Activated CD4-positive, CD25-positive, alpha-beta regulatory T cell (primary cell): ENCODE measurements at places on chromosomes 16 and 17.

DNA sequence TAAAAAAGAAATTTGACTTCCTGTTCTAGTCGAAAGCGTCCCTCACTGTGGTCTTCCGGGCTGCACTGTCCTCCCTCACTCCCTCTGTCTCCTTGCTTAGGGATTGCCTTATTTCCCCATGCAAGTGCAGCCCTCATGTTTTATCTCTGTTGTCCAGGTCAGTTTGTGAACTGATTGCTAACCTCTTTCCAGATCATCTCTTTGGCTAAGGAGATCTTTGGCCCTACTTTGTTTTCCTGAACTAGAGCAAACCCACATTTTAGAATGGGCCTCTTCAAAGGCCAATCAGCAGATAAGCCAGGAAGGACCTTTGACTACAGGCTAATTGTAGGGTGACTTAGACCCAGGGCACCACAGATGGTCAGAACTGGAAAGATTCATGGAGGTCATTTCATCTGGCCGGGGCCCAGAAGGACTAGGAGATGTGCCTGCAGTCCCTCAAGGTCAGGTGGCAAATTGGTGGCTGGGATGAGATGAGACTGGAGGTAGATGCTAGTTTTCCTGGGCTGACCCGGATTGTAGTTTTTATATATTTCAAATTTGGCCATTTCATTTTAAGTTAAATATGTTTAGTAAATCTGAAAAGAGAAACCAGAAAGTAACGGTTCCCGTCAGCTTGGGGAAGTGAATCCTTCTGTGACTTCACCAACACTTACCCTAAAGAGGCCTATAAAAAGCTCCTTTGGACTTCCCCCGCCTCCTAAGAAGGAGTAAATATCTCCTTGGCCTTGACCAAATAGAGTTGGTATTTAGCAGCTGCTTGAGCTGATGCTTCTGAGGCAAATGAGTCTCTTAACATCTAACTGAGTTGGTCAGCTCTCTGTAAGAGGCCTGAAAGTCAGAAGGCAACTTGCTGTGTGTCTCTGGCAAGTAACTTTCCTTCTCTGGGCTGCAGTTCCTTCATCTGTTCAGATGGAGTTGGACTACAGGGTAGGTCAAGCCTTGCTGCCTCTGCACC is 6.2 kb upstream of the SLC25A19 start:
- DNase-seq, result no peak

DNA sequence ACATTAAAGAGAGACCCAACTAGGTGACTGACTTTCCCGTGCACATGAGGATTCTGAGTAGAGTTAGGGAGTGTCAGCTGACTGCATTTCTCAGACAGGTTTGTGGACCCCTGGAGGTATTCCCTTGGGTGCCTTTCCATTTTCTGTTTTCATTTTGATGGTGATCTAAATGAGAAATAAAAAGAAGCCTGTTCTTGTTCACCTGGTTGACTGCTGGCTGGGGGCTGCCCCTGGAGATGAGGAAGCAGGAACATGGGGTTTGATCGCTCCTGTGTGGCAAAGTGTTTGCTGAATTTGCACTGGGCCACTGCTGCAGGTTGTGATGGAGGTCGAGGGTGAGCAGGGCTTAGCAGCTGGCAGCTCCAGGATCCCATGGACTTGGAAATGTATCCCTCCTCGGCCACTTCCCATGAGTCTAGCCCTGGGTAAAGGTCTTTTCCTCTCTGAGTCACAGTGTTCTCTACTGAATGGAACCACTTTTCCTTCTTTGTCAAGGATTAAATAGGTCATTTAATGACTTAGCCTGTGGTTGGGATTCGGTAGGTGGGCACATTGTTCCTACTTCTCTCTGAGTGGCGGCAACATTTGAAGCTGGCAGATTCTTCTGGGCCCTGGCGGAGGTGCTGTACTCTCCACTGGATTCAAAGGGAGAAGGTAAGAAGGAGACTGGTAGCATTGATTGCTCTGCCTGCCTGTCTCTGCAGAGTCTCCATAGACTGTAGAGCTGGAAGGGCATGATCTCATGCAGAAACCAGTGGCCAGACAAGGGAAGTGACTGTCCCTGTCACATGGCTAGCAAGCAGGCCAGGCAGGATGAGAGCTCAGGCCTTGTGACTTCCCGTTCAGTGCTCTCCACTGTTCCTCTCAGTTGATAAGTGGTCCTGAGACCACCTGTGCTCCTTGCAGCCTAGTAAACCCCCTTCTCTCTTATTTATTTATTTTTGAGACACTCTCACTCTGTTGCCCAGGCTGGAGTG is 17.9 kb downstream of the SNX29 start:
- DNase-seq, result no peak

DNA sequence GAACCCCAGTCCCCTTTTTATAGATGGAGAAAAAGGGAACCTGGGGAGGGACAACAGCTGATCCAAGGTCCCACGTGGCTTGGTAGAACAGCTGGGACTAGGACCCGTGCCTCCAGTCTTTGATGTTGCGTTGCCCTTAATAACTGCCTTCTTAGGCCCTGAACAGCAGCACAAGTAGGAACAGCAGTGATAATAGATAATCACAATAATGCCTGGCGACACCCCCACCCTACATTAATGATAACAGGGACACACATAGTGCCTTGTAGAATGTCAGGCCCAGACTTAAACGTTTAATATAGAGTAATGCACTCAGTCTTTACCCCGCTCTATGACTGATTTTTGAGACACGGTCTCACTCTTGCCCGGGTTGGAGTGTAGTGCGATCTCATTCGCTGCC is 96.4 kb downstream of the ABCC6 start:
- DNase-seq, result no peak

- DNase-seq, result peak; percentile 17
These were observed 7.3 kb downstream of the NT5C start for GRCh38 chr17:75124041-75124818.

DNA sequence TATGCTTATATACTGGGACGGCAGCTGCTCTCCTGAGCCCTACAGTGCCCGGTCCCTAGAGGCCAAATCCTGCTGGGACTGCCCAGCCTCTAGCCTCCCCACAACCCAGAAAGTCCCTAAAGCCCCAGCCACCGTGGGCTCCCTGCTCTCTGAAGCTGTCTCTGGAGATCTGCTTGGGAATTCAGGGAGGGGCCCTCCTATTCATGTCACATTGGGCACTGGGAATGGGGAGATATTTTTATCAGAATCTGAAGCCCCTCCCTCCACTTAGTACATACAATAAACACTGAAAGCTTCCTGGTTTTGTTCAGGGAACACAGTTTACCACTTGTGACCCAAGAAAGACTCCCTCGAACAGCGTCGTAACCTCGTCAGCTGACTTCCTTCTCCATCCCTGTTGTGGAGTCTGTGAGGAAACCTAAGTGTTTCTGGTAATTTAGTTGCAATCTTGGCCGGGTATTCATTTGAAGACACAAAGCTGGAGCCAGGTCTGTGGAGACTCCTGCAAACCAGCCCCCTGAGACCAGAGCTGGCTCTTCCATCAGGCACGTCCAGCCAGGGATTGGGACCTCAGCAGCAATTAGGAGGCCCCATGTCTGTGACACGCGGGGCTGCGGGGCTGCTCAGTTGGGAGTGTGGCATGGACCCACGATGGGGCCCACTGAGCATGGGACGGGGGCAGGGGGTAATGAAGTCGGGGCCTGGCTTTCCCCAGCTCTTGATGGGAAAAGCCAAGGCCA is 38.5 kb downstream of the PGS1 start:
- no peak for DNase-seq

DNA sequence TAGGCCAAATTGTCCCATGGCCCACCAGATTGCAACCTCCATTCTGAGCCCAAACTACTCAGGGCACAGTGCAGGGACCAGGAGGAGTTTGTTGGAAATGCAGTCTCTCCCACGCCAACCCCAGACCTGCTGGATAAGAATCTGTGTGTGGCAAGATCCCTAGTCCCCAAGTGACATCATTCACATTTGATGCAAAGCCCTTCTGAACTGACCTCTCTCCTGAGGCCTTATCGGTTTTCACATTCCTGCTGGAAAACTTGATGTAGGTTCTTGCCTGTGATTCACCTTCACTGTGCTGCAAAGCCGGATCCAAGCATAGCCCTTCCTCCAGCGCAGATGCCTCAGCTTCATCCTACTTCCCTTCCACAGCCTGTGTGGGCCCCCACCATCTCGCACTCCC is 6.6 kb upstream of the SHCBP1 start:
- DNase-seq, result no peak

DNA sequence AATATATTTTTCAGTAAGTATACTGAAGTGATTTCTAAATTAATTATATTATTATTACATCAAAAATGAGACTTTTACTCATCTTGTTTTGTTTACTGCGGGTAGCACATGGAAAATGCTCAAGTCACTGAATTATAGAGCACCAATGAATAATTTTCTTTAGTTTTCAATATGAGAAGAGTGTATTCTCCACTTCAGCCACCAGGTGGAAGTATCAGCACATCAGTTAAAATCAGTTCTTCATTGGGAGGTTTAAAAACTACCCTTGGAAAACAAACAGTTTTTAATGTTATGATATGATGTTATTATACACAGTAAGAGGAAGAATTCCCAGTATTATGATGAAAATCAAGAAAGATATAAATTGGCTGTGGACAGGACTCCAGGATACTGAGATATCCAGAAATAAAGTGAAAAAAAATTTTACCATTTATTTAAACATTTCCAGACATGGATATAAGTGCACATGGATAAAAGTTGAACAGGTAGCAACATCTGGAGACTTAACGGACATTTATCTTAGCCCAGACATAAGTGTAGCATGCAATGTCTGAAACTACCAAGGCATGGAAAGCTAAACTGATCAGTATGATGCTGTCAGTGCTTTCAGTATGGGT is 467.3 kb downstream of the KCNJ2 start:
- no peak for DNase-seq

DNA sequence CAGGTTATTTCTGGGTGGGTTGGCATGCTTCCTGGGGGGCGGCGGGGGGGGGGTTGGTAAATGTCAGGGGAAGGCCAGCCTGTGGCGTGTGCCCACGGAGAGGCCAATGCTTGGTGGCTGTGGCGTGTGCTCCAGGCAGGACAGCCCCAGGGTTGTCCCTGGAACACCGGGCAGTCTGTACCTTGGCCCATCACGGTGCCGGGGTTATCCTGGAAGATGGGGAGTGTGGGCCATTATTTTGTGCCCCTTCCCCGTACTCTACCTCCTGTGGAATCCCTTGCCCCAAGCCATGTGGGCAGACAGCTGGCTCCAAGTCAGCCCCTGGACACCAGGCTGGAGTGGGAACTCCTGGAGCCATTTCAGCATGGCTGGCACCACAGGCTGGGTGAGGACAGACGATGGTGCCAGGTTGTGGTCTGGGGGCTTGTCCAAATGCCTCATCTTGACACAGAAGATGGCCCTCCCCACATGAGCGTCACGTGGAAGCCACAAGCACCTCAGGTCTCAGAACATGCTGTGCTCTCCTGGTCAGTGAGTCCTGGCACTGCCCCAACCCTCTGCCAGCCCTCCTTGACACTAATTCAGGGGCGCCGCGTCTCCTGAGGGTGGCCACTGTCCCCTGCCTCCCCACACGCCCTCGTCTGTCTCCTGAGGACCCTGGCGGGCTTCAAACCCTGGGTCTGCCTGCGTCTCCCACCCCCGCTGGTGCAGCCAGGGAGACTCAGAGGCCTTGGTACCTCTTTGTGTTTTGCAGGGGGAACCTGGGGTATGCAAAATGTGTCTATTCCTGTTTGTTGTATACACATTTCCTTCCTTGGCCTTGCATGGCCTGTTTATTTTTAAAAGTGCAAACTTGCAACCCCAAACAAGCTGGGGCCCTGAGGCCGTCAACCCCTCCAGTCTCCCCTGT is 4.3 kb downstream of the SLC16A3 start:
- no peak for DNase-seq

DNA sequence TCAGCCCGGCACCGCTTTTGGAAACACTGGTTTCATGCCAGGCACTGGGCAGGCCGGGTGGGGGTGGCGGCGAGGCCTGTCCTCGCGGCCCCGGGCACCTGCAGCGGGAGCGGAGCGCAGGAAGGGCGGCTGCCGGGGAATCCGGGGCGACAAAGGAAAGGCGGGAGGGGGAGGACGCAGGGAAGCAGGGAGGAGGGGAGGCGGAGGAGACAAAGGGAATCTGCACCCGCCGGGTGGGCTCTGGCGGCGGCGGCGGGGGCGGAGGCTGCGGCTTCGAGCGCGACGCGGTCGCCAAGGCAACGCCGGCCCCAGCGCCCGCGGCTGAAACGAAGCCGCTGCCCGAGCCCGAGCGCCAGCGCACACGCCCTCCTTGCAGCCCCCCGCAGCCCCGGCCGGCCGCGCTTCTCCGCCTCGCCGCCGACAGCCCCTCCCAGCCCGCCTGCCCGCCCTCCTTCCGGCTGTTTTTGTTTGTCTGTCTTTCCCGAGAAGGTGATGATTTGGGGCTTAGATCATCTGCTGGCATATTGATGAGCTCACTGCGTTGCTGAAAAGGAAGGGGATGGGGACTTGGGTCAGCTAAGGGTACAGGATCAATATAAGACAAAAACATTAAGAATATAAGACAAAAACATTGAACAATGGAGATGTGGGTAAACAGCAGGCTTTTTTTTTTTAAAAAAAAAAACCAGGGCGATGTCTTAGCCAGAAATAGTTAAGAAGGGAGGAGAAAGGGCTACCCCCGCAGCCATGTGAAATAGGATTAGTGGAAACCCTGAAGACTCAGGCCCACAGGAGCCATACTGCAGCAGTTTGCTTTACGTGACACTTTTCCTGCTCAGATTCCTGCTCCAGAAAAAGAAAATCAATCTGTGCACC is 32.7 kb downstream of the CDK5R1 start:
- DNase-seq, result peak; percentile 55

DNA sequence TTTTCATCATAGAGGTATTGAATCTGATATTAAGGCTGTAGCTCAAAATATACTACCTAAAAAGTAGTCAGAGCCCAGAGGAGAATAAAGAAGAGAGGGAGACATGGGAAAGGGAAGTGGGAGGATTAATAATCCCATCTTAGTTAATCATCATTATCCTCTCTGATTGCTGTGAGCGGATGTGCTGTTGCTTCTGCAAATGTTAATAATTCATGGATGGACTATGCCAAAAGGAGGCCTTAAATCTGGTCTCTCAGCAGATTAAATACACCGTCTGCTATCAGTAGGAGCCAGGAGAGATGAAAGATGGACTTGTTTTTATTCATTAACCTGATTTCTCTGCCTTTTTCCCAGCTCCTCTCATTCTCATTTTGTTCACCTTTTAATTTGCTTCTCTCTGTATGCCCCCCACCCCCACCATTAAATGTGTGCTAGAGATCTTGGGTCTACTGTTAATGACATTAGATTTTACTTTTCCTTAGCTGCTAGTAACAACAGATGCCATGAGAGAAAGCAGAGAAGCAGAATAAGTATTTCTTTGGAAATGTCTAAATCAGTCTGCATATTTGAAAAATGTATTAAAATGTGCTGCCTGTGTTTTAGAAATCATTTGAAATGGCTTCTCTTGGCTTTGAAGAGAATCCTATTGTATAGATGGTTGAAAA is 44.2 kb downstream of the NUP93 start:
- DNase-seq, result no peak

- DNase-seq, result no peak
These were observed 5.6 kb downstream of the ERAL1 start for GRCh38 chr17:28860363-28860808.

GRCh38 chr17:64459284-64459747 is 10.4 kb downstream of the MILR1 start:
- no peak for DNase-seq

GRCh38 chr17:2980904-2981246 is 82.5 kb downstream of the OR1D5 start:
- no peak for DNase-seq
